ENCODE measurements at places on chromosomes 1 and 21. TPM values are rescaled to one million over a fixed set of nuclear protein-coding genes. Genes with fewer than 3 reads are reported as not detected.

The TRIM58 gene
- 7.0 TPM for total RNA-seq

The ESRRG gene
- total RNA-seq: 101 TPM

The BGLAP gene
- 1.5 TPM for total RNA-seq

The DMRTA2 gene
- 3.1 TPM for total RNA-seq

The TMEM200B gene
- 8.6 TPM for total RNA-seq

The NTMT2 gene
- 0.99 TPM for total RNA-seq

The OVAAL gene
- total RNA-seq: not detected

The TAS1R3 gene
- total RNA-seq: 0.77 TPM

The HSD3B2 gene
- total RNA-seq: not detected

The IL22RA1 gene
- total RNA-seq: not detected

The KLHDC8A gene
- 20.7 TPM for total RNA-seq

The TMEM269 gene
- 0.44 TPM for total RNA-seq

The SIM2 gene
- total RNA-seq: 0.38 TPM

The FMOD gene
- 137 TPM for total RNA-seq

The COL16A1 gene
- 353 TPM for total RNA-seq

The SPRR2A gene
- not detected for total RNA-seq

The S100A7 gene
- not detected for total RNA-seq

The AVPR1B gene
- total RNA-seq: not detected

The FCRL2 gene
- total RNA-seq: 0.27 TPM

The ERVH48-1 gene
- total RNA-seq: not detected

The KIAA1614 gene
- 52.6 TPM for total RNA-seq

The NPPA gene
- total RNA-seq: 0.77 TPM

The LMNA gene
- 201 TPM for total RNA-seq

The EDARADD gene
- total RNA-seq: 2.9 TPM

The CFAP126 gene
- not detected for total RNA-seq

The TBX15 gene
- total RNA-seq: 18.6 TPM
